ENCODE measurements at places on chromosomes 12 and 14.
A peak's percentile ranks its signal among the peaks of the same experiment; 100 is the strongest.

DNA sequence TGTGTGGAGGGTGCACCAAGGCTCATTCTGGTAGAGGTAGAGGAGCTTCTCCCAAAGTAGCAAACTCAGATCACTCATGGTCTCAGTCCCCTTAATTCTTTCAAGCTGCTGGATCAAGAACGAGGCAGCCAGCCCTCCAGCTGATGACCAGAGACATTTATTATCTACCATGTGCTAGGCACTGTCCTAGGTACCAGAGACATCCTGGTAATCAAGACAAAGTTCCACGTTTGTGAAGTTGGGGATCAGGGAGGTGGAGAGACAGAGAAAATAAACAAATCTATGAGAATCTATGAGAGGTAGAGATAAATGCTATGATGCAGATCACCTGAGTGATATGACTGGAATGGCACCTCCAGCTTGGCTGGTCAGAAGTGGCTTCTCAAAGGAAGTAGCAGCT lies 130.2 kb downstream of the CRADD start:
- no peak for DNase-seq

DNA sequence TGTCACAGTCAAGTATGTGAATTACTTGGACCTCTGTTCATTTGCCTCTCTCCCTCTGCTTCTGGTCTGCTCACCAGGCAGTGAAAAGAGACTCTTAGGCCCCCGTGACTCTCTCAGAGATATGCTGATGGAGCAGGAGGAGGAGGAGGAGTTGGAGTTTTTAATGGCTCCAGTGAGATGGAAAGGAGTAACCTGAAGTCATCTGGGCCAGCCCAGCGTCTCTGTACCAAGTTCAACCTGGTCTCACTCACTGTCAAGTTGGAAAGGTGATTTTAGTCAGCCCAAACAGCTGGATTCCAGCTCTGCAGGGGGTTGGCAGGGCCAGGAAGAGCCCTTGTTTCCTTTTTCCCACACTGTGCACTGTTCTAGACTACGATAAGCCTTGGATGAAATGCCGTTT lies 48.6 kb downstream of the SH2B3 start:
- DNase-seq = no peak

DNA sequence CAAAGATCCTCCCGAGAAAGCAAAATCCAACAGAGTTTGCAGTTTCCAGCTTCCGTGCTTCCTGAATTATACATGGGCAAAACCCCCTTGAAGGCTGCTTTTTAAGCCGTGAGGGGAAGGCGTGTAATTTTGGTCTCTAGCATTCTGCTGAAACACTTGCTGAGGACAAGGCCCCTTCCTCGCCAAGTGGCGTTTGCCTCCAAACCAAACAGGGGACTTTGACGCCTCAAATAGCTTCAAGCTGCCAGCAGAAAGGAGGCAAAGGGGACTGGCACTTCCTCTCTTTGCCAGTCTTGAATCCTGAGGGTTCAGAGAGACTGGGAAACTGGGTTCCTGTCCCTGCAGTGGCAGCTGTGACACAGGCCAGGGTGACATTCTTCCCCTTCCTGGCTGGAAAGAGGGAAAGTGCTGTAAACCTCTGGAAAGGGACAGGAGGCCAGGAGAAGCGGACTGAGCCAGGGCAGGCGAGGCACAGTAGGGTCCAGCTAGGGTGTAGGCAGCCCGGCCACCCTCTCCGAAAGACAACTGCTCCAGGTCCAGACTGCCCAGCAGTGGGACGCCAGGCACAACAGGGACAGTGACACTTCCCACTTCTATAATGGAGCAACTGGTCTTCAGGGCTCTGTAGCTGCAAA lies 96.2 kb upstream of the MED13L start:
- no peak for DNase-seq

DNA sequence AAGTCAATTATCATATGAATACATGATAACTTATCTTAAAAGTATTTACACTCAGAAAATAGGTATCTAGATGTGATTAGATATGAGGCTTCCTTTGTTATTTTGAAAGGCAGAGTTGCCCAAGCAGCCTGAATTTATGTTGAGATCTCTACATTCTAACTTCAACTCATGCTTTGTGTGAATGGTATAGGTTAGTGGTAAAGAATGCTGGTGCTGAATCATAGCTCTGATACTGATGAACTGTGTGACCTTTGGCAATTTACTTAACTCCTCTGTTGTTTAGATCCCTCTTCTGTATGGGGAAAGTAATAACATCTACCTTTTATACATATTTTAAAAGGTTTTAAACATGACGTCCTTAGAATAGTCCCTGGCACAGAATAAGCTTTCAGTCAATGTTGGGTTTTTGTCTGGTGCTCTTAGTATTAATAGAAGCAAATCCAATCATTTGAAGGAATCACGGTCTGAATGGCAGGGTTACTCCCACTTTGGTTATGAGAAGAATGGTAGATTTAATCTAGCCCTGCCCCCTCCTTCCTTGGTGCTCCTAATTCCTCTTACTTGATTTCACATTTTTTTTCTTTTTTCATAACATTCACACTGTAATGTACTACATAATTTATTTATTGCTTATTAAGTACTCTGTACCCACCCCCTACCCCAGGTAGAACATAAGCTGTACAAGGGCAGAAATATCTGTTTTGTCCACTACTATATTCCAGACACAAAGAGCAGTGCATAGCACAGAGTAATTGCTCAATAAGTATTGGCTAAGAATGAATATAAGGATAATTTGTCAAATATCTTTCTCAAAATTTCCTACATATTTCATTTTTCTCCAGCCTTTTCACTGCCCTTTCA lies 203.3 kb upstream of the KRR1 start:
- no peak for DNase-seq

DNA sequence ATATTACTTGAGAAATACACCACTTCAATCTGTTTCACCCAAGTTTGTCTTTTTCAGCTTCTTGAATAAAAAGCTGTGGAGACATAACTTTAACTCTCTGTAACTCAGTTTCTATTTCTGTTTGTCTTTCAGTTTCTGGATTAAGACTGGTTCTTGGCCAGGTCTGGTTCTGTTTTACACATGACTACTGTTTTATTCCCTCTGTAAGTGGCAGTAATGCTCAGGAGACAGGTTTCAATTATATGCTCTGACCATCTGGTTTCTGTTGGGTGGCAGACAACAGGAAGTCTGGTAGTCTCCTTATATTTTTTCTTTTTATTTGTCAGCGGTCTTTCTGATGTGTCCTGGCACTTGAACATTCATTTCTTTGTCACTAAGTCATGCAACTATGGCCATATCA lies 102.9 kb downstream of the RPS29 start:
- DNase-seq = no peak

DNA sequence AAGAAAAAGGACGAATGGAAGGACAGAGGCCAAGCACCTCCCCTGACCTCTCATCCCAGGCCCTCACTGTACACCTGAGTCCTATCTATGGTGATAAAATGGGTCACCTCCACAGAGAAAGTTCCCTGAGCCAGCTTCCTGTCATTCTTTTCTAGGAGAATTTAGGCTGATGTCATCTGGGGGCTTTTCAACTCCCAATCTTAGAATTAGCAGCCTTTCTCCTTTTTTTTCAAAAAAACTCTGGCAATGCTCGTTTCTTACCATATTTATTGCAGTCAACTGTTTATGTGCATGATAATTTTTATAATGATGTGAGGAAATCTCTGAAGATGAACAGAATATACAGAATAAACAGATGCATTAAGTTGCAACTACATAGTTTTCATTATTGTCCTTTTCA lies 177.6 kb downstream of the SNAPC1 start:
- DNase-seq = no peak

DNA sequence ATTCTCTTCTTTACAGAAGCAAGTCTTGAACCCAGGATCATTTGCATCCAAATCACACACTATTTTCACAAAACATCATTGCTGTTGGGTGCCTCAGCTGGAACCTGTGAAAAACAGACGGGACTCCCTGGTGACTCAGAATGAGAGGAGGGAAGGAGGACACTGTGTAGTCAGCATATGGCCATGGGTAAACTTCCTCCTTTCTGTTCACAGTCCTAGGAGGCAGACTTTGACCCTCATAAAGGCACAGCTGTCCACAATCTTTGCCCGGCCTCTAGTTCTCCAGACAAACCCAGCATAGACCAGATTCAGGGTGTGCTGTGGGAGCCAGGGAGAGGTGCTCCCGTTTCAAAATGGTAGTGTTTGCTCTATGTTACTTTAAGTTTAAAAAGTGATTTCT lies 62.0 kb downstream of the DYRK2 start:
- no peak for DNase-seq

- DNase-seq = no peak
Measured at GRCh38 chr14:81268016-81268416, 47.3 kb upstream of the GTF2A1 start.

- no peak for DNase-seq
Measured at GRCh38 chr14:106276326-106277267, 750.2 kb downstream of the TMEM121 start.

DNA sequence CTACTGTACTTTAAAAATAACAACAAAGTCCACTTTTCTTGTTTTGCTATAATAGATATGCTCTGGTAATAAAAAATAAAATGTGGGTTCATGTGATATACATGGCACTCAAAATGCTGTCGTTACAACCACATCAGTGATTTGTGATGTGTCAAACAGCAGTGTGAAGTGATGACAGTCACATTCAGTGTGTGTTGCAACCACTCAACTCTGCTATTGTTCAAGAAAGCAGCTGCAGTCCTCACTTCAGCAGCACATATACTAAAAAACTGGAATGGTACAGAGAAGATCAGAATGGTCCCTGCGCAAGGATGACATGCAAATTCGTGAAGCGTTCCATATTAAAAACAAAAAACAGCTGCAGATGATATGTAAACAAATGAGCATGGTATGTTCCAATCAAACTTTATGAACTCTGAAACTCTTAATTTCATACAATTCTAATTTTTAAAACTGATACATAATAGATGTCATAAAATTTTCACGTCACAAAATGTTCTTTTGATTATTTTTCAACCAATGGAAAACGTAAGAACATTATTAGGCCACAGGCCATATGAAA lies 6.7 kb downstream of the TRMT5 start:
- no peak for DNase-seq

DNA sequence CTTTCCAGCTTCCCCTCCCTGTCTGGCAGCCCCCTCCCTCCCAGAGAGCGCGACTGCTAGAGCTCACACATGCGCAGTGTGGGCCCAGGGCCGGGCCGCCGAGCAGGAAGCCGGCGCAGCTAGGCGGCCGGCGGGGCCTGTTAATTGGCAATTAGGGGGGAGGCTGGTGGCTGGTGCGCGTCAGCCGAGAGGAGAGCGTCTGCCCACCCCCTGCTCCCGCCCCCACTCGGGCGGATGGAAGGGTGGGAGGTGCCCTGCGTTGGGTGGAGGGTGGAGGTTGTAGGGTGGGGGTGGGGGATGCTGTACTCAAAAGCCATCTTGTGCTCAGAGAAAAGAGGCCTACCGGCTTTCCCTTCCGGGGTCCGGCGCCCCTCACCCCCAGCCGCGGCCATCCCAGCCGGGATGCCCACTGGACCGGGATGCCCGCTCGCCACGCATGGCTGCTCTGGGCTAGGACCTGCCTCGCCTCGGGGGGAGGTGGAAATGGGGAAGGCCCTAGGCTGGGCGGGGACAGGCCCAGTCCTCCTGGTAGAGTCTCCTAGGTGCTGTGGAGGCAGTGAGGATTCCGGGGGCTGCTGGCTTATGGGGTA lies 9.2 kb downstream of the HOXC8 start:
- peak; percentile 92 for DNase-seq

DNA sequence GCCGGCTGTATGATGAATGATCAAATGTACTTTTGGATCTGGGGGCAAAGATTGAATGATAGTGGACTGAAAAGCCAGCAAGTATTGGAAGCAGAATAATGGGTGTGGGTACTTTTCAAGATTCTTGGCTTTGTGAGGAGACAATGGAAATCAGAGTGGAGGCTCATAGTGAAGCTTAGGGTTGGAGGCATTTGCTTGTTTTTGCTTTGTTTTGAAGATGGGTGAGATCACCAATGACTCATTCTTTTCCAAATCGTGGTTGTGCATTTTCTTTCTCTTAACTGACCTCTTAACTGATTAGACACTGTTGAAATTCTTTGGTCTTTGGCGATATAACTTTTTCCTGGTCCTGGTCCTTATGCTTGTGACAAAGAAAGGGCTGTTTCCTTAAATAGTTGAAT lies 54.4 kb downstream of the PELI2 start:
- no peak for DNase-seq

DNA sequence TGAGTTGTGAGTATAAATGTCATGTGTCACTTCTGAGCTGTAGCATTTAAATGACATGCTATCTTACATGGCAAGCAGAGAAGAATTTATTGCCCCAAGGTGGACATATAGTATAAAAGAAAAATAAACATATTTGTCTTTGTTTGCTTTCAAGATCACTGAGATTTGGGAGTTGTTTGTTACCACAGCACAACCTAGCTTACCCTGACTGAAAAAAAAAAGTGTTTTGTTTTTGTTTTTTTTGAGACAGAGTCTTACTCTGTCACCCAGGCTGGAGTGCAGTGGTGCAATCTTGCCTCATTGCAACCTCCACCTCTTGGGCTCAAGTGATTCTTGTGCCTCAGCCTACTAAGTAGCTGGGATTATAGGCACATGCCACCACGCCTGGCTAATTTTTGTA lies 596.5 kb downstream of the MED13L start:
- no peak for DNase-seq

DNA sequence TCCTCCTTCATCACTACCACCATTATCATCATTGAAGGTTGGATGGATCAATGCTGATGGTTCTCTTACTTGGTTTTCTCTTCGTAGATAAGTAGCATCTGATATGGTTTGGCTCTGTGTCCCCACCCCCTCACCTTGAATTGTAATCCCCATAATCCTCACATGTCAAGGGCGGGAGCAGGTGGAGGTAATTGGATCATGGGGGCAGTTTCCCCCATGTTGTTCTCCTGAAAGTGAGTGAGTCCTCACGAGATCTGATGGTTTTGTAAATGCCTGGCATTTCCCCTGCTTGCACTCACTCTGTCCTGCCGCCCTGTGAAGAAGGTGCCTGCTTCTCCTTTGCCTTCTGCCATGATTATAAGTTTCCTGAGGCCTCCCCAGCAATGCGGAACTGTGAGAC lies 172.4 kb upstream of the PWP1 start:
- no peak for DNase-seq

- peak; percentile 41 for DNase-seq
Measured at GRCh38 chr12:50925342-50925651, 27.0 kb upstream of the HIGD1C start.

- DNase-seq = no peak
Measured at GRCh38 chr14:37422748-37423147, 172.3 kb downstream of the FOXA1 start.

DNA sequence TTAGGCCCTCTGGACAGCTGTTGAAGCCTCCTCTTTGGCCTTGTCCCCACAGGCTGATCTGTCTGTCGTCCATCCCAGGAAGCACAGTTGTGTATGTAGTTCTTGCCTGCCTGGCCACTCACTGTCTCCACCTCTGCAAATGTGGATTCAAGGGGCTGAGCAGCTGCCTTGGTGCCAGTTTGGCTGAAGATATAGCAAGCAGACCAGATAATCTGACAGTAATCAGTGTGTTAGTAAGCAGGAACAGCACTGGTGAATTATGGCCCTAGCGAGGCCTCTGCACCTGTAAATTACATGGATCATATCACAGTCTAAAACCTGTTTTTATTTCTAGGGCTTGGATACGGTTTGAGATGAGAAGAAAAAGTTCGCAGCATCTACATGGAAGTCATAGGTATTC lies 282.5 kb upstream of the NOS1 start:
- no peak for DNase-seq

- DNase-seq = no peak
Measured at GRCh38 chr12:102197789-102198188, at the start of gene PMCH. Gene PMCH, minus strand, starts transcription at chr12:102197833. Its CDS starts 63 bp downstream, at chr12:102197770.
